ENCODE measurements at places on chromosomes 1 and 21.

DNA sequence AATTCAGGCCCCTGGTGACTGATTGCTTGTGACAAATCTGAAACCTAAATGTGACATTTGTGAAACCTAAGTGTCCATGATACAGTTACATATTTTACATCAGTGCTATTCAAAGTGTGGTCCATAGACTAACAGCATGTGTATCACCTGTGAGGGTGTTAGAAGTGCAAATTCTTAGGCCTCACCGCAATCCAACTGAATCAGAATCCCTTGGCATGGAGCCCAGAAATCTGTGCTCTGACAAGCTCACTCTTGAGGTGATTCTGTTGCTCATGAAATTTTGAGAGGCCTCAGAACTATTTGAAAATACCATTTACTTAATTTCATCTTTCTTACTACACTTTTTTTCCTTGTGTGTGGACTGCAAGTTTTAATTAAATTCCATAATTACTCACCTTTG, 587.9 kb downstream of the ADGRL2 start:
- DNase-seq = no peak

- no peak for DNase-seq
Observed at GRCh38 chr21:37546299-37546908, 179.8 kb downstream of the DYRK1A start.

DNA sequence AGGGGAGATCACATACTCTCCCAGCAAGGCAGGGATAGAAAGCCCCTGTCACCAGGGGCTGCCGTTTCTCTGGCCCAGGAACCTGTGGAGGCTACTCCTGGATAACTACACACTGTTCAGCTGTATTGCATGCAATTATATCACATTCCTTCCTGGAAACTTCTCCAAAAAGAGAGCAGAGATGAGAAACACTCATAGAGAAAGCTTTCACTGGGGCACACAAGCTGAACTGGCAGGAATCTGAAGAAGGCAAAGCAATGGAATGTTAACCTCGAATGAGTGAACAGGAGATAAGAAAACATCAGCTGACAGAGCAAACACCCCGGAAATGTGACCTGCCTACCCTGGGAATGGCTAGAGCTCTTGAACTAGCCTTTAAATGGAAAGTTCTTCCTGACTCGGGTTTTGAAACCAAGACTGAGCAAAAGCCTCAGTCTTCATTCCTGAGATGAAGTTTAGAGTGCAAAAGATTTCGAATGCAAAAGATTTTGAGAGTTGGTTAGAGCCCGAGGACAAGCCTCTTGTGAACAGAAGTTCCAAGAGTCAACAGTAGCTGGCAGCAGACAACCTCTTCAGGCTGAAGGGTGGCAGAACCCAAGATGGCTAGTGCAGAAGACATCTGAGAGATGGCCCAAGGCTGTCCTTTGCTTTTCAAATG, 32.3 kb downstream of the CCN1 start:
- DNase-seq = peak; percentile 85

GRCh38 chr1:27436204-27437159, 44.1 kb downstream of the GPR3 start:
- DNase-seq = no peak

DNA sequence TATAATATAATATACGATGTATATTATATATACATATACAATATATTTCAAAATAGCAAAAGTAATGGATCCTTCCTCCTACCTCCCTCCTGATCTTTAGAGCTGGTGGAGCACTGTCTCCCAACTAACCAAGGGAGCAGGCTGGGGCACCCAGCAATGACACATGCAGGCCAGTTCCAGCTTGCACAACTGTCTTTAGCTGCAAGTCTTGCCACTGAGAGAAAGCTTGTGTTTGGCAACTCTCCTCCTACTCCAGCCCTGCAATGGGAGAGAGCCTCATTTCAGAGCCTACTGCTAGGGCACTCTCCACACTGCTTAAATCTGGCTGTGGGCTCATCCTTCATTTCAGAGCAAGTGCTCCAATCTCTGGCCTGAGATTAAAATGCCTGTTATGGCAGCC, 469.8 kb upstream of the OLFM3 start:
- no peak for DNase-seq

DNA sequence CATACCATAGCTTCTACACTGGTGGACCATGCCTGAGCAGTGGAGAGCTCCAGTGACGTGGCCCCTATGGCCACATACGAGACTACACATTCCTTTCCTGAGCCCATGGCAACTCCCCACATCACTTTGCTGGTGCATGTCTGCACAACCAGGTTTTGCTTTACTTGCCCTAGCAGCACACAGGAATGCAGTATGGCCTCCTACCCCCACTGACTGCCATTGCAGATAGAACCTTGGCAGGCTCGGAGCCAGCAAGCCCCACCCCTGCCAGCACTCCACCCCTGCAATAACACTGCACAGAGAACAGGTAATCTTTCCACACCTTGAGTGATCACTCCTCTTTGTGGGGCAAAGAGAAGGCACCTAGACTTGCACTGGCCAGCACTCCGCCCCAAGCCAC, 531.9 kb upstream of the CAMK1G start:
- no peak for DNase-seq

DNA sequence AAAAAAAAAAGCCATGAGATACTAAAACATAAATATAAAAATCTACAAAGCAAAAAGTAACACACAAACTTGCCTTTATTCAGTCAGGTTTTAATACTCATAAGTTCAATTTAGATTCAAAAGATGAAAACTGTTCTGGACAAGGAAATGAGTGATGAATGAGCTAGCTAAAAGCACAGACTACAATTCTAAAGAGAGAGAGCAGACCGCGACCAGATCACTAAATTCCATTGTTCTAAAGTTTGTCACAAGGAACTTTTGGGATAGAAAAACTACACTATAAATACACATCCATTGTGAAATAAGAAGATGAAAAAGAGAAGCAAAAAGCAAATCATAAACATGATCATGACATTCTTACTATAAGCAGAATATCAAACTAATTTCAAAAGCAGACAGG, 1.7 kb downstream of the ODF2L start:
- no peak for DNase-seq

GRCh38 chr1:101394041-101394440, 157.2 kb downstream of the S1PR1 start:
- no peak for DNase-seq

GRCh38 chr1:159084867-159085266, 8.3 kb upstream of the AIM2 start:
- no peak for DNase-seq

- no peak for DNase-seq
Observed at GRCh38 chr1:167467126-167467710, 51.1 kb downstream of the CD247 start.

DNA sequence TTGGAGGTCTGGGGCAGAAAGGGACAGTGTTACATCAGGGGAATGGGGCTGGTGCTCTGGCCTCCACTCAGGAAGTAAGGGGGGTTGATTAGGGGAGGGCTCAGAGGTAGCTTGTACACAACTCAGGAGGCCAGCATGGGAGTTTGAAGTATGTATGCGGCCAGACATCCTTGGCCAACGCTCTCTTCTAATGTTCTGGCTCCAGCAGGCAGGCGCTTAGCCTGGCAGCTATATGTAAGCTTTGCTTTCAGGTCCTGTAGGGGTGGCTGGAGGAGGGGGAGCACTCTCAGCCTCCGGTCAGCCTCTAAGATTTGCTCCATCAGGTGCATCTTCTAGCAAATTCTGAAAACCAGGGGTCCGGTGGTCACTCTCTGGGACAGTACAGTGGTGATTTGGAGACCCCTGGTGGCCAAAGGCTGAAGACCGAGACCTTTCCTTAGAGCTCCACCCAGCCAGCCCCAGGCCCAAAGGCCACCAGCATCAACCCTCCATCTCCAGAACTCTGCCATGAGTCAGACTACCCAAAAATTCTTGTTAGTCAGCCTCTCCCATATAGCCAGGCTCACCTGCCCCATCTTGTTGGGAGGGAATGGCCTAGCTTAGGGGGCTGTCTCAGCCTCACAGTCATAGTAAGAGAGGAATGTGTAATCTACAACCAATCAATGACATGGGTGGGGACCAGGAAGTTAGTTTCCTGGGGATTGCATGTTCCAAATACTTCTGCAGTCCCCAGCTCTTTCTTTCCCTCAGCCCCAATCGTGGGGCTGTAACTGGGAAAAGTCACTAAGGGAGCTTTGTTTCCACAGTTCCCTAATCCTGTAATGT, 9.7 kb upstream of the COL8A2 start:
- no peak for DNase-seq

- DNase-seq = no peak
Observed at GRCh38 chr1:101769520-101769919, 227.2 kb downstream of the OLFM3 start.

DNA sequence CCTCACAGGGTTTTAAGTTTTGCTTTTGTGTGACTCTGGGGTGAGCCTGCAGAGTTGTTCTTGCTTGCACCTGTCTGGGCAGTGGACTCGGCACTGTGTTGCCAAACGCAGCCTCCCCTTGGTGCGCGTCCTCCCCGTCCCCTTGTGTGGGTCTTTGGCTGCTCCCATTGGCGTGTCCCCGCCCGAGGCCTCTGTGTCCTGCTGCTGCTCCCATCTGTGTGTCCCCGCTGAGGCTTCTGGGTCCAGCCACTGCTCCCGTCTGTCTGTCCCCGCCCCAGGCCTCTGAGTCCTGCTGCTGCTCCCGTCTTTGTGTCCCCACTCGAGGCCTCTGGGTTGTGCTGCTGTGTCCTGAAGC, 62.8 kb downstream of the PCNT start:
- DNase-seq = no peak

GRCh38 chr1:38997901-38998190, 6.8 kb downstream of the AKIRIN1 start:
- DNase-seq = no peak

Data from AG04450 (cell line).